HuH-7.5 (cell line): ENCODE measurements at places on chromosomes 1 and 21.

- no peak for DNase-seq
Observed at GRCh38 chr1:209038316-209038715, 545.2 kb upstream of the CAMK1G start.

GRCh38 chr1:38186566-38186965 is 140.0 kb upstream of the POU3F1 start:
- DNase-seq = no peak

DNA sequence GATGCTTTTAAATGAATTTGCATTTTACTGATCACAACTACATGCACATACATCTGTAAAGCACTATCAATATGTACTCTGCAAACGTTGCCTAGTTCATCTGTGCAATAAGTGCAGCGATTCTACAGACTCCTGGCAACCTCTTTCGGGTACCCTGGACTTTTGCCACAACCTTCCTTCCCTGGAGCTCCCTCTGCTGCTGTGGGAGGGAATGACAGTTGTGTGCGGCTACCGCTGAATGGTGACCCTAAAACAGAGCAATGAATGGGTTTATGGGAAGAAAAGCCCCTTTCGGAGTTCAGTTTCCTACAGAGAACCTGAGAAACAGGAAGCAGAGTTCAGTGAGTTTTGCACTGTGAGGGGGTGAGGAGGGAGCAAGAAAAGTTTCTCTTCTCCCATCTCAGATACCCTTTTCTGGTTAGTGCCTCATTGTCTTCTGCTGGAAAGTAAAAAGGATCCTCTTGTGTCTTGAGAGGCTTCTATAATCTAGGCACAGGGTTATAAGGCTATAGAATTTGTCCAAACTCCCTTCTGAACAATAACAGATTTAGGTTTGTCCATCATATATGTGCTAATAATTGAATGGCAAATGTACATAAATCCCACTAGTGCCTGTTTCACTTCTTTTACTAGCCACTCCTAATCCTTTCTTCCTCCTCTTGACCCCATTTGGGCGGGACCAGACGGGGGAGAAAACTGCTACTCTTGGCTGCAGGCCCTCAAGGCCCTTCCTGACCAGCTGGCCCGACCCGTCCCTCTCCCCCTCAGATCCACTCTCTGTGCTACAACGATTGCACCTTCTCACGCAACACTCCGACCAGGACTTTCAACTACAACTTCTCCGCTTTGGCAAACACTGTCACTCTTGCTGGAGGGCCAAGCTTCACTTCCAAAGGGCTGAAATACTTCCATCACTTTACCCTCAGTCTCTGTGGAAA is 19.8 kb upstream of the SARS1 start:
- DNase-seq = peak; percentile 63

- DNase-seq = no peak
Observed at GRCh38 chr1:22303816-22304215, 147.8 kb upstream of the ZBTB40 start.

GRCh38 chr21:24729568-24729967 is 877.7 kb downstream of the MRPL39 start:
- DNase-seq = no peak

- no peak for DNase-seq
Observed at GRCh38 chr1:218945050-218945449, 228.6 kb upstream of the LYPLAL1 start.

DNA sequence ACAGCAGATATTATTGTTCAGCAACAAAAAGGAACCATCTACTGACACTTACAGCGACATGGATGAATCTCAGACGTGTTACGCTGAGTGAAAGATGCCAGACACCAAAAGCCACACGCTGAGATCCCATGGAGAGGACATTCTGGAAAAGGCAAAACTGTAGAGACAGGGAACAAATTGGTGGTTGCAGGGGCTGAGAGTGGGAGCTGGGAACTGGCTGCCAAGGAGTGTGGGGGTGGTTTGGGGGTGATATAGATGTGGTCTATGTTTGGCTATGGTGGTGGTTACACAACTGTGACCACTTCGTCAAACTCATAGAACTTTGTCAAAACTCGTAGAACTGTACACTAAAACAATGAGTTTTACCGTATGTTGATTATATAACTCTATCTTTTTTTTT is 57.7 kb downstream of the RIPK4 start:
- no peak for DNase-seq

GRCh38 chr1:43901196-43901961 is 32.2 kb upstream of the ARTN start:
- DNase-seq = no peak

DNA sequence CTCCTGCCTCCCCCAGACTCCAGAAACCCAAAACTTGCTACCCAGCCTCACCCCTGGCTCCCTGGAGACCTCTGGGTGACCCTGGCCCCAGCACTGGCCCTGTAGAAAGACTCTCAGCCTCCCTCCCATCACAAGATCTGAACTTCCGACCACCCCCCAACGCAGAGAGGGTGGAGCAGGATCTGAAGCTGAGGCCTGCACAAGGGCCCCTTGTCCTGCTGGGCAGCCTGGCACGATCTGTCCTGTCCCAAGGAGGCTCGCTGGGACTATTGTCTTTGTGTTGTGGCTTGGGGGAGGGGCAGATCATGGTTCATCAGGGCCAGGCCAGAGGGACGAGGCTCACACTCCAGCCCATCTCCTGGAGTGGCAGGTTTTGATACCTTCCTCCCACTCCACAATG is 20.0 kb downstream of the PHLDA3 start:
- DNase-seq = no peak

GRCh38 chr21:35651196-35651595 is 409.1 kb downstream of the SETD4 start:
- no peak for DNase-seq

DNA sequence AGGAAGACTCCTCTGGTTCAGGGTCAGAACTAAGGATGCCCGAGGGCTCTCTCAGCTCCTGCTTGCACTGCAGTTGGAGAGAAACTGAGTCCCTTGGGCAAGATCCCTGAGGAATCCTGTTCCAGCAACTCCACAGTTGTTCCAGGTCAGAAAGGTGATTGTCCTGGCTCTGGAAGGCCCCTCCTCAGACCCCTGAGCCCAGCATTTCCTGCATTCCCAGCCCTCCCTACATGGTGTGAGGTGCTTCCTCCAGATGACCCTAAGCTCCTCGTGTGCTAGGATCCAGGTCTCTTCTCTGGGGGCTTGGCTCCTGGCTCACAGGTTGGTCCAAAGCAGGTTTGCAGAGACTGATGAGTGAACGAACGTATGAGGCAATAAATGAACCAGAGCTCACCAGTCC is 11.5 kb downstream of the LDLRAD1 start:
- DNase-seq = no peak

DNA sequence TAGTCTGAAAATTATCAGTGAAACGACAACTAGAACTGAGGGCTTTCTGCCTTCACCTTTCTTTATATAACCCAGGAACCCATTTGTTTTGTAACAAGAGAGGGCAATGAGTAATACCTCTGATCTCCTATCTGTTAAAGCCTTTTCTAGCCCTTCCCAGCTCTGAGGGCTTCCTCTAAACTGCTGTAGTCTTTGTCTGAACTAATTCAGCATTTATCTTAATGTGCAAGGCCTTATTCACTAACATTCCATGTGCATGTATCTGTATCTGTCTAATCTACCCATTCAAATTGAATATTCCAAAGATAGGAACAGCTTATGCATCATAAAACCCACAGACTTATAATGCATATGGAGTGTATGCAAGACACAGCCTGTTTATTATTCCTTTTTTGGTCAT is 167.1 kb downstream of the LYPLAL1 start:
- no peak for DNase-seq

GRCh38 chr1:108055387-108055786 is 90.4 kb upstream of the VAV3 start:
- no peak for DNase-seq

DNA sequence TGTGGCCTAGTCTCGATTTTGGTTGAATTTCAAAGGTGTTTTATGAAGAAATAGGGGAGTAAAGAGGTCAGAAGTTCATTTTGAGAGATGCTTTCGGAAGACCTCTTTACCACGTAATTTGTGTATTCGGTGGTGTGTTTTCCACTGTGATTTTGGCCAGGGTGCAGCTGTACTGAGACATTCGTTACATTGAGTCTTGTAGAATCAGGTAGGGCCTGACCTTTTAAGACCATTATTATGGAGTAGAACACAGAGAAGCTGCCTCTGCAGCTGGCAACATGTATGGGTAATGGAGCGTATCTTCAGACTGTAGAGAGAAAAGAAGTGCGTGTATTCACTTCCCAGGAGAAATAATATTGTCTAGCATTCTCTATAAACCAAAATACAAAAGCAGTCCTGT is 326.5 kb downstream of the PDE4B start:
- DNase-seq = no peak

DNA sequence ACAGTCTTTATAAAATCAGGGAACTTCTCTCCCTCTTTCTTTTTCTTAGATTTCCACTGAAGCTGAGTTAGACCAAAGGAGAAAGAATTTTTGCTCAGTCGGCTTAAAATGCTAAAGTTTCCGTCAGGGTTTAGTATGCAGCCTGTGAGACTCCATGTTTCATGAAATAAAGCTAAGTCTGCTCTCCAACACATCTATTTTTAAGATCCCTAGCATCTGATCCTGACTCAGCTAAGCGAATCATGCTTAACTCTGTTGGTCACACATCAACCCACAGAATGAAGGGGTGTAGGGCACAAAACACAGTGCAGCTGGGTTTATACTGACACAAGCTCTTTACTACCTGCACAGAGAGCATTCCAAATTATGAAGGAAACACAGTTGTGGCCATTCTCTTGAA is 102.4 kb upstream of the ZNF281 start:
- no peak for DNase-seq

- DNase-seq = peak; percentile 59
Observed at GRCh38 chr1:1236945-1237873, 5.2 kb downstream of the B3GALT6 start.

DNA sequence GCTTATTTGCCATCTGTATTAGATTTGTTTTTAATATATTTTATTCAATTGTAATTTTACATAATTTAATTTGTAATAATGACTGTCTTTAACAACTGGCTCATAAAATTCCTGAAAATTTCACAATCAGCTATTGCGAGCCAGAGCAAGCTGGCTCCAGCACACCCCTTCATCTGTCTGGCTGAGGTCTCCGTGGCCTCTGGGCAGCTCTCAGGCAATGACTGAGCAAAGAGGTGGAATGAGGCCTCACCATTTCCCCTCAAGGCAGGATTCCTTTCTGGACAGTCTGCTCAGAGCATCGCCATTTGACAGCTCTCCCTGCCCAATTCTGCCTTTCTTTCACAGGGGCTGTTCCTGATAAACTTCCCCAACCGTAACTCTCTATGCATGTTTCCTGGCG is 5.8 kb upstream of the KANK4 start:
- DNase-seq = no peak

GRCh38 chr1:85229574-85230097 is 28.8 kb upstream of the SYDE2 start:
- no peak for DNase-seq

- no peak for DNase-seq
Observed at GRCh38 chr1:31650161-31651088, 5.7 kb upstream of the PEF1 start.

DNA sequence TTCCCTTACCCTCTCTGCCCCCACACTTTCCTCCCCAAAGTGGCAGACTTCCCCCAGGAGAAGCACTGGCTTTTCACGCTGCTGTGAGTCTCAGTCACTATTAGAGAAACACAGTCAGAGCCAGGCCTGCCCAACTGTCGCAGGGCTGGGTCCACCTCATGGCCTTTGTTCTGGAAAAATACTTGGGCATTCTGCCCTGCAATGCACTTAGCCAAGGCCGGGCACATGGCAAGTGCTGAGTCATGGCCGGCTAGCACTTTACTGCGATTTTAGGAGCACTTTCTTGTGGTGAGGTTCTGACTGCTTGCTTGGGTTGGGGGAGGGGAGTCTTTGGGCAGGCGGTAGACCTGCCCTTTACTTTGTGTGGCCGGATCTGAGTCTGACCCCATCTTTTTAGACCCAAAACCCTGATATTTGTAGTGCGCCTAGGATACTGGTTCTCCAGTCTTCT is 7.7 kb downstream of the EPHX1 start:
- DNase-seq = no peak

- no peak for DNase-seq
Observed at GRCh38 chr1:101520302-101520701, 283.5 kb downstream of the S1PR1 start.

DNA sequence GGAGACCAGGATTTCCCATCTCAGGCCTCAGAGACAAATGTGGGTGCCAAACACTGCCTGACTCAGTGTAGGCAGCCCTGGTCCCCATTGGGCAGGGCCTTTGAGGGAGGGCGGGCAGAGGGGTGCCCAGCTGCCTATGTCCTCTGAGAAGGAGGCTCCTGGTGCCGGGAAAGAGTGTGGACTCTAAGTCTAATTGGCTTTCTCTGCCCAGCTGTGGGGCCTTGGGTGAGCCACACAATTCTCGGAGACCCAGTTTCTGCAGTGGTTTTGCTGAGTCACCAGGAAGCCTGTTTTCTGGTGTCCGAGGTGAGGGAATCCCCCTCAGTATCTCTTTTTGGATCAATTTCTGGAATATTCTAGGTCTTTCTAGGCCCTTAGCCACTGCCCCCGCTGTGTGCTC is 35.3 kb upstream of the ACTL8 start:
- DNase-seq = no peak

- no peak for DNase-seq
Observed at GRCh38 chr1:57532299-57532698, 108.4 kb upstream of the DAB1 start.

- DNase-seq = no peak
Observed at GRCh38 chr1:9059891-9060744, 9.3 kb downstream of the SLC2A5 start.

- DNase-seq = no peak
Observed at GRCh38 chr1:55669293-55669692, 454.1 kb upstream of the USP24 start.

GRCh38 chr1:31752258-31752657 is 11.9 kb downstream of the ADGRB2 start:
- DNase-seq = no peak

- DNase-seq = no peak
Observed at GRCh38 chr1:219331424-219331823, 157.7 kb downstream of the LYPLAL1 start.

DNA sequence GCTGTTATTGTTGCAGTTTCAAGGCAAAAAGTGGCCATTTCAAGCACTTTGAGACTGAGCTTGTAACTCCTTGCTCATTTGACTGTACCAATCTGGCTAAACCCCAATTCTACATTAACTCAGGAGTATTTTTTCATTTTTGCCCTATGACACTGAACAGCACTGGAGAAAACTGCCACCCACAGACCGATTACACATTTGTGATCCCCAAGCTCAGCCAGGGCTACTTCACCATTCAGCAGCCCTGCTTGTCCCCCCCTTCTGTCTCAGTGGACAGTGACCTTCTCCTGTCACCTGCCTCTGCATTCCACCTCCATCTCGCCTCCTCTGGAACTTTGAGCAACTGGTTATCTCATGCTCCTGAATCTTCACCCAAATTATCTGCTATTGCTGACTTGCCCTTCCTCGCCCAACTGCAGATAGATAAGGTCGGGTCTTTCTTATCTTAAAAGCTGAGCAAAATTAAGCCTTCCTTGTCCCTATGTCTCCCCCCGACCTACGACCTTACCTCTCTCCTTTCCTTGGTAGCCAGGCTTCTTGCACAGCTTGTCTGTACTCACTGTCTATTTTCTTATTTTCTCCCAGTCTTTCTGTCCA is 25.3 kb downstream of the SPATA46 start:
- no peak for DNase-seq
